ENCODE measurements at places on chromosomes 2 and 18.

GRCh38 chr2:43414586-43415135, 181.2 kb downstream of the THADA start:
- DNase-seq, result no peak

DNA sequence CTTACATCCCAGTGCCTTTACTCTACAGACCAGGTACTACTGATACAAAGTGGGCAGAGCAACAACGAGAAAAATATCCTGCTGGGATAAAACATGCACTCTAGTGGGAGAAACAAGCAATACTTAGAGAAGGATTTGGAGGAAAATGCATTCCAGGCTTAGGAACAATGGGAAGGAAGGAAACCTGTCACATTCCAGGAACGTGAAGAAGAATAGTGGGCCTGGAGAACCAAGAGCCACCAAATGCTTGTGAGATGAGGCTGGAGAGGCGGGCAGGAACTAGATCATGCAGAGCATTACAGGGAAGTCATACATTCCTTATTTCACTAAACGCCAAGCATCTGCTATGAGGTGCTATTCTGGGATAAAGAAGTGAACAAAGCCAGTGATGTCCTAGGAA, 342.3 kb downstream of the DCC start:
- peak; percentile 80 for DNase-seq

DNA sequence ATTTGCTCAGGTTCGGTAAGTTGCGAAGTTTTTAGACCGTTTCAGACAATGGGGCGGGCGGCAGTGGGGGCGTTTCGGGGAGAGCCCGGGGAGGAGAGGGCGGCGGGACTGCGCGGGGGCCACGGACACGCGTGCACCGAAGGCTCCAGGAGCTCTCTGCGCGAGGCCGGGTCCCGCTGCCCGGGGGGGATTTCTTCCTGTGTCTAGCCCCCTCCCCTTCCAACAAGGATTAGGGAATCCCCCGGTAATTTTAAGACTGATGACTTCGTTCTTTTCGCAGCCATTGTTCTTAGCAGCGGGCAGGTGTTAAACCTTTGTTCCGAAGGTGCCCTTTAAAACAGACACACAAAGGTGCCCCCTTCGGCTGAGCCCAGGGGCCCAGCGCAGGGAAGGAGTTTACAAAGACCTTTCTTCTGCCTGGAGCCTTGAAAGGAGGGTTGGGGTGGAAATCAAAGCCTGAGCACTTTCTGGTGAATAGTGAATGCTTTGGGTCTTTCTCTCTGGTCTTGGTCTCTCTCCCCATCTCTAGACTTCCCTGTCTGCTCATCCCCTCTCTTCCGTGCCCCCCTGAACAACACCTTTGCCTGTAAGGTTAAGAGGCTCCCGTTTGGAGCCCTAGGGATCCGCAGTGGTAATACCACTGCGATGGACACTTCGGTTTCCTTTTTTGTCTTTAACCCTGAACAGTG, 2.1 kb downstream of the TRIB2 start:
- DNase-seq, result peak; percentile 86

DNA sequence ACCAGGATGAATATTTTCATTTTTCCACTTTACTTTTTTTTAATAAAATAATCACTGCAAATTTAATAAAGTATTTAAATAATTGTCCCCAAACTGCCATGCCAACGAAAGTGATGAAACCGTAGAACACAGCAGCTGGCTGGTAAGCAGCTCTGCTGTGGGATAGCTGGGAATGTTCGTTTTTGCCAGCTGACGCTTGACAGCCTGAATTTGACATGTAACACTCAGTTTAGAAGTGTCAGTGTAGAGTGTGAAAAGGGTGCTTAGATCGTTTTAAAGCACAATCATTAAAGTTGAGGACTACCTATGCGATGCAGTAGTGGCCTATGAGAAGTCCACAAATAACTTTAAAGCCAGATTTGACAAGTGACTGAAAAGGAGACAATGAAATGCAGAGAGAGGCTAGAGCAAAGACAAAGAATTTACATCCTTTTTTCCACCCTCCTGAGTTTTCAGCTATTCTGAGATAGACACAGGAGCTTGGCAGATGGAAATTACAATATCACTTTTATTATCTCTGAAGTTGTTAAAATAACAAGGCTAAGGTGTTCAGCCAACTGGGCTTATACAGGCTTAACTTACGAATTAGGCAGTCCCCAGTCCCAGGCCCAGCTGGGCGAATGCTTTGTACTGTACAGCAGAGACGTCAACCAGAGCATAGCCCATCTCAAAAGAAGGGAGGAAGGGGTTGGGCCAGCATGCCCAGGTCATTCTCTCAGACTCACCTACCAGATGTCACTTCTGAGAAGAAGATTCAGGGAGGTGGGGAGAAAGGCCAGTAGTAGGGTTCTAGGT, 31.9 kb upstream of the SLC1A4 start:
- no peak for DNase-seq

GRCh38 chr2:236190674-236191073, 22.5 kb upstream of the GBX2 start:
- DNase-seq, result no peak

DNA sequence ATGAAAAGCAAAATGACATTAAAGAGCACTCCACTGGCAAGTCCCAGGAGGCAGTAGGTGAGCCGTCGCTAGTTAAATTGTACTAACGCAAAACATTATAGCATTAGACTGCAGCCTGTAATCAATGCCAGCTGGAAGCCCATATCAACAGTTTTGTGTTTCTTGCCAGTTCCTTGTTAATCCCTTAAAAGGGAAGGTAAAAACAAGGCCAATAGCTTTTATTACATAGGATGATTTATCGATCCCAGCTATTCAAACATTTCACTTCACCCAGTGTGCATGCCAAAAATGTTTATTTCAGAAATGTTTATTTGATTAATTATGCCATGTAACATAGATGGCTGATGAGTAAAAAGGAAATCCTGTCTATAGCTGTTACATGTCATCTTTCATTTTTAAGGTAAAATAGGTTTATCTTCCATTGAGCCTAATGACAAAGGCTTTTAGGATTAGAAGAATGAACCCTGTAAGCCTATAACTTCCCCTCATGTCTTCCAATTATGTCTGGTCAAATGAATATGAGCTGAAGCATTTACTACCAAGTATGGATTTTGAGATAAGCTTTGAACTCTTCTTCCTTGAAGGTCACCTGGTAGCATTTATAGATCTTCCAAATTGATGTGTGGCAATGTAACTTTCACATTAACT, 591.2 kb downstream of the RNF144A start:
- DNase-seq, result no peak

GRCh38 chr18:34953212-34953611, 88.0 kb upstream of the MAPRE2 start:
- DNase-seq, result no peak

DNA sequence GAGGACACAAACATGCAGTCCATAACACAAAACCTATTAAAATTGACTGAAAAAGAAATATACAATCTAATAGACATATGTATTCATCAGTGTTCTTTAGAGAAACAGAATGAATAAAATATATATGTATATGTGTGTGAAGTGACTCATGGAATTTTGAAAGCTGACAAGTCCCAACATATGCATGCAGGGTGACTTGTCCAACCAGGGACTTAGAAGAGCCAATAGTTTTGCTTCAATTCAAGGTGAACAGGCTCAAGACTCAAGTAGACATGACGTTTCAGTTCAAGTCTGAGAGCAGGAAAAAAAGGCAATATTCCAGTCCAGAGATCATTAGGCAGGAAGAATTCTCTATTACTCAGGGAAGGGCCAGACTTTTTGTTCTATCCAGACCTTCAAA, 271.2 kb upstream of the SETBP1 start:
- no peak for DNase-seq

- no peak for DNase-seq
Measured at GRCh38 chr2:7329465-7329864, 412.3 kb downstream of the RNF144A start.

GRCh38 chr2:223815186-223815883, 22.0 kb downstream of the AP1S3 start:
- no peak for DNase-seq

GRCh38 chr2:45177870-45178269, 168.6 kb upstream of the SIX2 start:
- DNase-seq, result no peak

GRCh38 chr2:173831312-173832229, 133.6 kb downstream of the SP3 start:
- DNase-seq, result no peak

GRCh38 chr2:223369889-223370288, 232.3 kb downstream of the SCG2 start:
- DNase-seq, result no peak

DNA sequence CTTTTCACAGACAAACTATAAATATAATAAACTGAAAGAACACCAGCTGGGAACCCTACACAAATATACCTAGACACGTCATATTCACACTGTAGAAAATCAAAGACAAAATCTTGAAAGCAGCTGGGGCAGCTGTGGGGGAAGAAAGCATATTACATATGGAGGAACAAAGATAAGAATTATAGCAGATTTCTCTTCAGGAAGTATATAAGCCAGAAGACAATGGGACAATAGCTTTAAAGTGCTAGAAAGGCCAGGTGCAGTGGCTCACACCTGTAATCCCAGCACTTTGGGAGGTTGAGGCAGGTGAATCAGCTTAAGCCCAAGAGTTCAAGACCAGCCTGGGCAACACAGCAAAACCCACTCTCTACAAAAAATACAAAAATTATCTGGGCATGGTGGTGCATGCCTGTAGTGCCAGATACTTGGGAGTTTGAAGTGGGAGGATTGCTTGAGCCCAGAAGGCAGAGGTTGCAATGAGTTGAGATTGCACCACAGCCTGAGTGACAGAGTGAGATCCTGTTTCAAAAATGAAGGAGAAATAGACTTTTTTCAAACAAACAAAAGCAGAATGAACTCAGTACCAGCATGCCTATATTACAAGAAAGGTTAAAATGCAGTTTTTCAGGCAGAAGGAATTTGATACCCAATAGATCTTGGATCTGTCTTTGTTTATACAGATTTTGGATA, 26.8 kb upstream of the ERCC3 start:
- DNase-seq, result no peak

- DNase-seq, result peak; percentile 43
Measured at GRCh38 chr2:67646714-67647333, 249.7 kb downstream of the ETAA1 start.

- DNase-seq, result no peak
Measured at GRCh38 chr2:66235428-66235827, 199.5 kb upstream of the MEIS1 start.

DNA sequence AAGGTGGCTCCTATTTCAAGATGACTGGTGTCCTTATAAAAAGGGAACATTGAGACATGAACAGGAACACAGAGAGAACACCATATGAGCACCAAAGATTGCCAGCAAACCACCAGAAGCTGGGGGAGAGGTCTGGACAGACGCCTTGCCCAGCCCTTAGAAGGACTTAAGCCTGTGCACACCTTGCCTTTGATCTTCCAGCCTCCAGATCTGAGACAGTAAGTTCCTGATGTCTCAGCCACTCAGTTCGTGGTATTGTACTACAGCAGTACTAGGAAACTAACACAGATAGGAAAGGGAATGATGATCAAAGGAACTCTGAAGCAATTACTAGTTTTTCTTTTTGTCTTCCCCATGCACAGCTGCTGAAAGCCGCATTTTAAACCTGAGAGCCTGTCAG, 137.3 kb upstream of the FHL2 start:
- peak; percentile 6 for DNase-seq

DNA sequence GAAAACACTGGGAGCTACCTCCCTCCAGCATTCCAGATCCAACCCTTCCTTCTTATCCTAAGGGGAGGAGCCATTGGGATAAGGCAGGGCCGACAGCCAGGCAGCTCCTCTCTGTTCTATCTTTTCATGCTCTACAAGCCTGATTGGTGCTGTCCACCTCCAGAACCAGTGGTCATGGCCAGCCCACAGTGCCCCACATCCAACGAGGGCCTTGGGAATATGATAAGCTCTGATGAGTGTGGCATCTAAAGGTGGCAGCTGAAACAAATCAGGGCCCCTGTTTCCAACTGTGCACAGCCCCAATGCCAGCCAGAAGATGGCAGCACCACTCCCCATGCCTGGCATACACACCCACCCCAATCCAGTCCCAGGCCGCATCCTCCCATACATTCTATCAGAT, 329.3 kb downstream of the C1D start:
- DNase-seq, result peak; percentile 89

DNA sequence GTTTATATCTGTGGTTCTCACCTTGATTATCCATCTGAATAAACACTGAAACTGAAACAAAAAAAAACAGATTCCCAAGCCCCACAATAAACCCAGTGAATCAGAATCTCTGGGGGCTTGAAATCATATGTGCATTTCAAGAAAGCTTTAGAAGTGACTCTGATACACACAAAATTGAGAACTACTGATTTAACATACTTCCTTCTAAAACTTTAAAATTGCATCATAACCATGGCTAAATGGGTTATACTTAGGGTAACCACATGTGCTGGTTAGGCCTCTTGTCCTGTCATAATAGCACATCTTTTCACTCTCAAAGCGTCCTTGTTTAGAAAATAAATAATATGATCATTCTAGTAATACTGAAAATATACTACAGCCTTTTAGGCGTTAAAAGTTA, 100.9 kb downstream of the ATAD2B start:
- no peak for DNase-seq

DNA sequence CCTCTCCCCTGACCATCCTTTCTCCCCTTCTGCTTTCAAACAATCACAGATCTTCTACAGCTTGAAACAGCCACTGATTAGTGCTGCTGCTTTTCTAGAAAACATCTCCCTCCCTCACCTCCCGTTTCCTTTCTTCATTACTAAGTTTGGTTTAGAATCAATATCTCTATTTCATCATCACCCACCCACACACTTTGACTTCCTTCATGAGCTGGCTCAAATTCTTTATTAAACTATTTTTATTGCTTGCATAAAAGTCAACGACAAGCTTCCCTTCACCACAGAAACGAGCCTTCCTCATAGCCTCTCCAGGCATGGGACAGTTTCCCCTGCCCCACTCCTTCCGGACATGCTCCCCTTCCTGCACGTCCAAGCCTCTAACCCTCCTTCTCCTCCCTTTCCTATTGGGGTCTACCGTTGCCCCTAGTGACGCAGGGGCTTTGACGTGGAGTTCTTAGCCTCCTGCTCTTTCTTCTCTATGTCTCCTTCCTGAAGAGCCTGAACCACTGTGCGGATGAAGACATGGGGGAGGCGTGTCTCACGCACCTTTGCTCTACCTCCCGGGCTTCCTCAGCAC, 172.0 kb downstream of the AFF3 start:
- no peak for DNase-seq

DNA sequence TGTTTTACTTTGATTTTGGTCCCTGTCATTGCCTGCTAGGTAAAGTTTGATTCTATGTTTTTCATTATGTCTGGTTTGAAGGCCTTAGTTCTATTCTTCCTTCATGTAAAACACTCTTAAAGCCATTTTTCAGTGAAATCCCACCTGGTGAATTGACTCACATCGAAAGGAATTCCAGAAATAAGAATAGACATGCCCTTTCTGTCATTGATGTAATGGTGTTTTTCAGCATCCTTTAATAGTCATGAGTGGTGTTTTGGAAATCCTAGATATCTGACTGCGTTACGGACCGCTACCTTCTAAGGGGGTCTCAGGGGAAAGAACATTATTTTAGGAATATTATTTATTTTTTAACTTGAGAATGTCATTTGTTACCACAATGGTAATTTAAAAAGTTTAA, 104.5 kb upstream of the ZEB2 start:
- no peak for DNase-seq

- no peak for DNase-seq
Measured at GRCh38 chr18:76958692-76959341, 136.5 kb downstream of the ZNF236 start.

- no peak for DNase-seq
Measured at GRCh38 chr2:44555700-44556099, 194.0 kb downstream of the CAMKMT start.
